ENCODE measurements at places on chromosomes 6 and 20.
A peak's percentile ranks its signal among the peaks of the same experiment; 100 is the strongest.

DNA sequence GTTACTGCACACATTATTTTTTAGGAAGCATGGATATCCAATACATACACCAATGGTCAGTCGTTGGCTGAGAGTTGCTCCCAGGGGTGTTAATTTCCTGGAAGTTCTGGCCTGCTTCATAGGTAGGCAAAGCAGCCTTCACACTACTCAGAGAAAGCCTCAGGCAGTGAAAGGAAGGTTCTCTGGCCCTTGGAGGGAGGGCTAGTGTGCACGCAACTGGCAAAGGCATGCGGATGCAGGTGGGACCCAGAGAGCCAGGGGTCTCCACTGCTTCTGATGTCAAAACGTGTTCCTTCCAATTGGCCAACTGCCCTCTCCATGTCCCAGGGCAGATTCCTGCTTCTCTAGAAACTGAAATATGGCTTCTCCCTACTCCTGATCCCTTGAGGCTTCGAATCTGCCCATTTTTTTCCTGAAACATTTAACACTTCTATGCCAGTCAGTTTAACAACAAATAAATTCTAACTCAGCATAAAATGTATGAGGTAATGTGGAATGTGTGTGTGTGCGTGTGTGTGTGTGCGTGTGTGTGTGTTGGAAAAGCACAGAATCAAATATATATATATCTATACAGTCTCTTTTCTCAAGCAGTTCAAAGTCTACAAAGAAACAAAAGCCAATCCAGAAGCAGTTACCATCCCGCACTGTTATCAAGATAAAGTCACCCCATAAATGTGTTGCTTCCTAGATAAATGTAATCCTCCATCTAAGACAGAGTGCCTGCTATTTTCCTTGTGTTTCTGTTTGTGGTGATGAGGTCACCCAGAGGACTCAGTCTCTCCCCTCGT lies 94.0 kb upstream of the HIVEP1 start:
- no peak for DNase-seq

- DNase-seq, result no peak
Measured at GRCh38 chr6:134741200-134741536, 208.7 kb downstream of the ALDH8A1 start.

- no peak for DNase-seq
Measured at GRCh38 chr6:125037827-125038226, 75.6 kb downstream of the RNF217 start.

DNA sequence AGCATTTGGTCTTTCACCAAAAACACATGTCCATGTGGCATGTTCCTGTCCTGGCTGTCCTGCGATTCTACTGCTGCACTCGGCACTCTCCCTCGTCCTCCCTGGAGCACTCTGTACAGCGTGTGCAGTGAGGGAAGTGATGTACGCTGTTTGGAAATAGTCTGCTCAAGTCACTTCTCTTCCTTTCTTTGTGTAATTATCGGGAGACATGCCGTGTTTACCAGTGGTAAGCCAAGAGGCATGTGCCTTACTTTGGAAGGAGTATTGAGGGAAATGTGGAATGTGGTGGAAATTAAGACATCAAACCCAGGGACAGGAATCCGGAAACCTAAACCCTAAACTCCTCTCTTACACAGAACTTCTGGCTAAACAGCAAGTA lies 268.5 kb upstream of the FOXQ1 start:
- no peak for DNase-seq

GRCh38 chr20:605237-605636 lies 4.9 kb downstream of the TCF15 start:
- DNase-seq, result no peak

- peak; percentile 74 for DNase-seq
Measured at GRCh38 chr20:50169329-50169823, 15.9 kb upstream of the PEDS1 start.

- DNase-seq, result no peak
Measured at GRCh38 chr20:5674176-5674660, 76.0 kb upstream of the SHLD1 start.

DNA sequence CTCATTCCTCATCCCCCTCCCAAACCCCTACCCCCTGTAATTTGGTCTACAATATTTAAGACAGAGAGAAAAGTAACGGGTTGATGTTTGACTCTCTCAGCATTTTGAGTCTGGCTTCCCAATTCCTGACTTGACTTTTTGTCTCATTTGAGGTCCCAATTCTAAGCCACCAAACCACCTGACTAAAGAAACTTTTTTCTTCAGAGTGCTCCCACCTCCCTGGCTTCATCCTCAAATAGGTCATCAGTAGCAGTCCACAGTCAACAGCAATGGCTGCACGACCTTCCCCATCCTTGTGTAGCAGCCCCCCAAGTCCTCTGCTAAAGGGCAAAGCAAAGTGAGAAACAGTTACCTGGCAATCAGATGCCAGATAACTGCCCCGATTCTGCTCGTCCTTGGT lies 1.8 kb downstream of the PLEKHG1 start:
- DNase-seq, result no peak

DNA sequence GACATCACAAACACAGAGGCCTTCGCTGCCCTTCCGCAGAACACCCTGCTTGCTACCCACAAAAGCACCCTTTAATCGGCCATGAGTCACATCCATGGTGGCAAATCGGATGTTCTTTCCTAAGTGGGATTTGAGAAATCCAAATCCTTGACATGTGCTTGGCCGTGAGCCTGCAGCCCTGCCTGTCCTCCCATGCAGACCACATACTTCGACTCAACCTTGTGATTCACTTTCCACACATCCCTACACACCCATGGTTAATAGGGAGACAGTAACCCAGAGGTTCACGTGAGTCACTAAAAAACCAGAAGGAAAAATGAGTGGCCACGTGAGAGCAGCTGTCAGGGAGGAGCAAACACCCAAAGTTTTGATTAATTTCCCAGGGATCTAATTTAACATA lies 19.4 kb downstream of the RAMACL start:
- DNase-seq, result no peak

DNA sequence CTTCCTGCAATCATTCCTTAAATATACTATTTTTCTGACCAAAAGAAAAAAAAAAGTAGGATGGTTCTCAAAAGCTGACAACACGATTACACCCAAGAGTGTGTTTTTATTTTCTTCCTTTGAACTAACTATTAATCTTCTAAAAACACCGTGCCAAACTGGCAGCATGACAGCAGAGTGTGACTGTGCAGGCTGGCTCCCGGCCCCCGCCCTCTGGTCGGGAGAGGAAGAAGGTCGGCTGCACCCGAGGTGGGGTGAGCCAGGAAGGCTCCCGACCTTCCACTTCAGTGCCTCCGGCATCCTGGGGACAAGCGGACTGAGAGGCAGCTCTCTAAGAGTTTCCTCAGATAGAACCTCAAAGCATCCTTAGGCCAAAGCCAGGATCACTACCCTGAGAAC lies 29.2 kb downstream of the SLC22A23 start:
- DNase-seq, result no peak

DNA sequence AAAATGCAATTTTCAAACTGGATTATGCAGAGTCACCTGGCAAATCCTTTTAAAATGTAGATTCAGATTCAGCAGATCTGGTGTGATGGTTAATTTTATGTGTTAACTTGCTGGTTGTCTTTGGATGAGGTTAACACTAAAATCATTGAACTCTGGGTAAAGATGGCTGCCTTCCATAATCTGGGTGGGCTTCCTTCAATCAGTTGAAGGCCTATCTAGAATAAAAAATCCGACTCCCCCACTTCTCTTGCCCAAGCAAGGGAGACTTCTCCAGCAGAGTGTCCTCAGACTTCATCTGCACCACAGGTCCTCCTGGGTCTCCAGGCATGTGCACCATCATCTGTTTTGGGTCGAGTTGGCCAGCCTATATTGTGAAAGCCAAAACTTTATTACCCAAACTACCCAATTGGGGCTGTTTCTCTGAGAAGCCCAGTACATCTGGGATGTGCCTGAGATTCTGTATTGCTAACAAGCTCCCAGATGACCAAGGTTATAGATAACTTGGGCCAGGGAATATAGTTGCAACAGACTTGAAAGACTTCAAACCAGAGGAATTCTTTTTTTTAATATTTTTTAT lies 1.6 kb upstream of the SLC17A5 start:
- DNase-seq, result no peak

GRCh38 chr20:9235518-9235917 lies 166.6 kb downstream of the PLCB4 start:
- DNase-seq, result no peak

GRCh38 chr6:122286512-122286911 lies 112.9 kb upstream of the HSF2 start:
- no peak for DNase-seq

GRCh38 chr6:116982401-116982800 lies 105.4 kb downstream of the RFX6 start:
- no peak for DNase-seq

GRCh38 chr6:109465772-109466171 lies 10.2 kb upstream of the MICAL1 start:
- DNase-seq, result no peak

- no peak for DNase-seq
Measured at GRCh38 chr6:31397901-31398525, 5.4 kb upstream of the MICA start.

DNA sequence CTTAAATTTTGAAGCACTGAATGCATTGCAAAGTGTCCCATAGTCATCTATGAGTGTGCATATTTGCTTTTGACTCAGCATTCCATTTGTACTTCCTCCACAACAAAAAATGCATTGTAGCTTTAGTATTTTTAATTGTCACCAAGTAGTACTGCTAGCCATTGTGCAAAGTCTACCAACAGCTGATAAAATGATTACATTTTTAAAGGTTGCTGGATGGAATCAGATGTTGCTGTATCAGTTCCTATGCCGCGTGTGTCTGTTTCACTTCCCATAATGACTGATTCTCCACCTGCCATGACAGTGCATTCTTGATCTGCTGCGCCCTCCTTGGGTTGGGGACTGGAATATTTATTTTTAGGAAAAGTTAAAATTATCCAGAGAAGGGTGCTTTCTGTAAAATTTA lies 41.2 kb downstream of the SLX4IP start:
- no peak for DNase-seq
